ENCODE measurements at places on chromosomes 11 and 22. TPM values are rescaled to one million over a fixed set of nuclear protein-coding genes. Genes with fewer than 3 reads are reported as not detected.

The PLAAT5 gene
- 0.57 TPM for total RNA-seq

The PDGFB gene
- 12.1 TPM for total RNA-seq

The ANKK1 gene
- total RNA-seq, result 0.90 TPM

The PLXNB2 gene
- 298 TPM for total RNA-seq

The UVRAG gene
- total RNA-seq, result 18.5 TPM

The DDI1 gene
- not detected for total RNA-seq

The HIKESHI gene
- 22.9 TPM for total RNA-seq

The SLC5A12 gene
- not detected for total RNA-seq
